ENCODE measurements at places on chromosomes 2 and 18. TPM values are rescaled to one million over a fixed set of nuclear protein-coding genes. Genes with fewer than 3 reads are reported as not detected.
A peak's percentile ranks its signal among the peaks of the same experiment; 100 is the strongest.

GRCh38 chr18:78525366-78526111 lies 454.1 kb upstream of the SALL3 start:
- DNase-seq = no peak

- DNase-seq = no peak
Measured at GRCh38 chr2:81505586-81505985, 1201.0 kb upstream of the LRRTM1 start.

- peak; percentile 58 for DNase-seq
Measured at GRCh38 chr2:85308896-85309555, 18.8 kb downstream of the TGOLN2 start.

DNA sequence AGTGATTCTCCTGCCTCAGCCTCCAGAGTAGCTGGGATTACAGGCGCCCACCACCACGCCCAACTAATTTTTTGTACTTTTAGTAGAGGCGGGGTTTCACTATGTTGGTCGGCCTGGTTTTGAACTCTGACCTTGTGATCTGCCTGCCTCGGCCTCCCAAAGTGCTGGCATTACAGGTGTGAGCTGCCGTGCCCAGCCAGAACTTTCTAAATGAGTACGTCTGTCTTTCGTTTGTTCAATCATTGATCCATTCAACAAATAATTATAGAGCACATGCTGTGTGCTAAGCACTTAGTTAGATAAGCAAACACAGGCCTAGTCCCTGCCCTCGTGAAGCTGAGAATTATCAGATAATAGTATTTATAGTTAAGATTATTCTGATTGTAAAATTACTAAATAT lies 56.5 kb downstream of the TTC39C start:
- DNase-seq = no peak

- DNase-seq = no peak
Measured at GRCh38 chr2:3465328-3465727, 54.0 kb downstream of the ADI1 start.

- no peak for DNase-seq
Measured at GRCh38 chr2:190812506-190813294, 67.9 kb upstream of the GLS start.

Gene MEP1B
- total RNA-seq = not detected

- DNase-seq = no peak
Measured at GRCh38 chr18:26208977-26209376, 17.3 kb upstream of the TAF4B start.

DNA sequence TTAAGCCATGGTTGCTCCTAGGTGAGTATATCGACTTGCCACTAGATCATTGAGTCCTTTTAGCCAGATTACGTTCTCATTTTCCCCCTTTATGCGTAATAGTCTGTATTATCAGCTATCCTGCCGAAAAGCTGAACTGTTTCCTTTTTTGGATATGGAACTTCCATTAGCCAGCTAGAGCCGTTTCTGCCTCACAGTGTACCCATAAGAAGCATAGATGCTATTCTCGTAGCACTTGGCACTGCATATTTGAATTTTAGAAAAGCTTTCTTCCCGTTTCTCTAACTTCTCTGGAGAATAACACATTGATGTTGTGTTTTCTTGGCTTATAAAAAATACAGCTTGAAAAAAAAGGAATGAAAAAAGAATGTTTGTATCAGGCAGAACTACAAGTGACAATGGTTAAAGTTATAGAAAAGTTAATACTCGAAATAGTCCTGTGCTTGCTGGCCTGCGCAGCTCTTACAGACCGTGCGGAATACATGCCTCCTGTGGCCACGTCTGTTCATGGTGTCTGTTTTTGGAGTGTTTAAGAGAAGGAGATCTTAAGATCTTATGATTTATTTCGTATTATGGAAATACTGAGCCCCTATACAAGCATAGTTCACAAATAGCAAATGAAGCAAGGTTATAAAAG lies 710 bp downstream of the DUSP19 start:
- DNase-seq = no peak

DNA sequence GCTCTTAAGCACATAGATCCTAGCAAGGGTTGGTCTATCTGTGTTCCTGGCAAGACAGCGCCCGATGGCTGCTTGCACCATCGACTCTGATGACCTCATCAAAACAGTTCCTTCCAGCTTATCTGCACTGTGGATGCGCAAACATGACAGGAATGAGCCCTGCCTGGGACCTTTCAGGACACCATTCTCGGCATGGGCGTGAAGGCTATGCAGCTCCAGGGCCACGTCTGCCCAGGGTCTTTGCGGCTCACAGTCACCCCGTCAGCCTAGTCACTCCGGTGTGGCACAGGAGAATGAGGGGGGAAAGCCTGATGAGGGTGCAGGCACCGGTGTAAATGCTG lies 147.8 kb upstream of the TWIST2 start:
- no peak for DNase-seq

- peak; percentile 66 for DNase-seq
Measured at GRCh38 chr2:111117598-111118480, 2.9 kb upstream of the BCL2L11 start.

Gene TNS1
- total RNA-seq = 35.6 TPM

Gene OXER1
- total RNA-seq = not detected

Gene TRIM43
- not detected for total RNA-seq

GRCh38 chr2:24123195-24123921 lies at the start of the genes FAM228B and PFN4:
Gene FAM228B (plus strand): TSS chr2:24123469. CDS start chr2:24124362, 893 bp downstream.
Gene PFN4 (minus strand): TSS chr2:24123334. CDS start chr2:24122535, 799 bp downstream.
- peak; percentile 85 for DNase-seq

DNA sequence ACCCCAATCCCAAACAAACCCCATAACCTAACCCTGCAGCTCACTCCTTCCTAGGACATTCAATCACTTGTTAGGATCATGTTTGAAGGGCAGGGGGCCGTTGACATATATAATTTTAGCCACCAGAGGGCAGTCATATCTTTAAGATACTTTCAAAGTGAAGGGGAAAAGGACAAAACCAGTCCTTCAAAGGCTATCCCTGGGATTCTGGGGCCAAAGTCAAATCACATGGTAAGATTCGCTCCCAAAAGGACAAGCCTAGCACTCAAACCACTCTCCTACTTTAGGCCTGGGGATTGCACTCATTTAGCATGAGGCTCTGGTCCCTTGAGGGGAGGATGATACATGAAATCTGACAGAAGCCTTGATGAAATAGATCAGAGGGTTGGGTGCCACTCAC lies 44.6 kb downstream of the HAUS1 start:
- peak; percentile 66 for DNase-seq

Gene ANKRD30B
- not detected for total RNA-seq

Measured in endothelial cell of umbilical vein (primary cell).